CD4-positive, alpha-beta T cell treated with Interleukin-21 for 1 hour (primary cell): ENCODE measurements at places on chromosomes 1 and 21.

- no peak for DNase-seq
Observed at GRCh38 chr21:35120631-35121180, 71.6 kb upstream of the RUNX1 start.

DNA sequence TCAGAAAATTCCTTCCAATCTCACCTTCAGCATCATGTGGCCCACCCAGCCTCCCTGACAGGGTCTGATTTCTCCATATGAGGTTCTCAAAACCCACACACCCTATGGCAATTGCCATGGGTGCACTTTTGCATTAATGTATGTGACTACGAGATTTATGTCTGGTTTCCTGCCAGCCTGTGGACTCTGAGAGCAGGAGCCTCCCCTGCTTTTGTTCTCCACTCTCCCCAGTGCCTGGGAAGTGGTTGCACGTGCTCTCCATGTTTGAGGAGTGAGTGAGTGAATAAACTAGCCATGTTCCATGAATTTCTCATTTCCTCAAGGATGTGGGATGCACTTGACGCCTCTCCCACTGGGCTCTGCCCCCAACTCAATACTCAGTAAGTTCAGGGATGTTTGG, 91.2 kb downstream of the ACTL8 start:
- no peak for DNase-seq

DNA sequence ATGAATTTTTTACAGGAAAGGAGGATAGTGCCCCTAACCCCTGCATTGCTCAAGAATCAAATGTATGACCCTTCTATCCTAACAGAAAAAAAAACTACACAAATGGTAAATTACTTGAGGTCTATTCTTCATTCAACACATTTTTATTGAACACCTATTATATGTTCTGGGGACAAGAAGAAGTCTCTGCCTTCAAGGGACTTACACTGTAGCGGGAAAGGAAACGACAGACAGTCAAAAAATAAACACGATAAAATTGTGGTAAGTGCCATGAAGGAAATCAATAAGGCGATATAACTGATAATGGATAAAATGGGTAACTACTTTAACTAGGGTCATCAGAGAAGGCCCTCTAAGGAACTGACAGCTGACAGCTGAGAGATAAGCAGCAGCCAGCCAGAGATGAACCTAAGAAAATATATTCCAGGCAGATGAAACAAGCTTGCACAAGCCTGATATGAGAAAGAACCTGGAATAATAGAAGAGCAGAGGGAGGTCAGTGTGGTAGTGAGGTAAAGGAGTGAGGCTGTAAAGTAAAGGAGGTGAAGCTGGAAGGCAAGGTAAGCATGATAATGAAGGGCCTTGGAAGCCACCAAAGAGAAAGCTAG, 66.4 kb downstream of the PHTF1 start:
- no peak for DNase-seq

GRCh38 chr1:187873126-187873525, 1044.4 kb downstream of the PLA2G4A start:
- DNase-seq: no peak
